NCI-H1105 (cell line): ENCODE measurements at places on chromosomes 16 and 17.

- no peak for DNase-seq
These were observed 7.1 kb upstream of the TMC5 start for GRCh38 chr16:19410435-19411171.

DNA sequence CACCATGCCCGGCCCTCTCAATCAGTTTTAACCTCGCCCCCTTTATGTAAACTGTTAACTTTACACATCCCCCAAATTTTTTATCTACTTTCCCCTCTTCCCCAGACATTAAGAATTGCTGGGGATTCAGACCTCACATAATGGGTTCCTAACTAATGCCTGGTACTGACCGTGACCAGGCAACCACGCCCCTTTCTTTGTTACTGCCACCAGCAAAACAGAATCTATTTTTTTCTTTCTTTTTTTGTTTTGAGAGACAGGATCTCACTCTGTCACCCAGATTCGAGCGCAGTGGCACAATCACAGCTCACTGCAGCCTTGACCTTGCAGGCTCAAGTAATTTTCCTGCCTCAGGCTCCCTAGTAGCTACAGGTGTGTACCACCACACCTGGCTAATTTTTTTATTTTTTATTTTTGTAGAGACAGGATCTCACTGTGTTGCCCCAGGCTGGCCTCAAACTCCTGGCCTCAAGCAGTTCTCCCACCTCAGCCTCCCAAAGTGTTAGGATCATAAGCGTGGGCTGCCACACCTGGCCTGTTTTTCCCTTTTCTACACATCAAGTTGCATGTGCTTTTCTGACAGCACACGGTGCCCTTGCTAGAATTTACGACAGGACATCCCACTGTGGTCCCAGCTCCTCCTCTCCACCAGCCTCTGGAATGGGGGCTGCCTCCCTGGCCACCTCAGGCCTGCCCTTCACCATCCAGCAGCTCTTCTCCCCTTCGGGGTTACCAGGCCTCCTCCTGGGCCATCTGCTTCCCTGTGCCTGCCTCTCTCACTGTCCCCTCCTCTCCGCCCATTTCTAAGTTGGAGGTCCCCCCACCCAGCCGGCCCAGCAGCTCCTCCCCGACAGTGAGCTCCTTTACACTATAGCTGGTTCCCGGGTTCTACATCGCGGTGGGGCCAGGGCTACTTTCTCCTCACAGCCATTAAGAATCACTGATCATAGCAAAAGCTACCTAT lies 10.8 kb downstream of the CPNE2 start:
- DNase-seq, result no peak

DNA sequence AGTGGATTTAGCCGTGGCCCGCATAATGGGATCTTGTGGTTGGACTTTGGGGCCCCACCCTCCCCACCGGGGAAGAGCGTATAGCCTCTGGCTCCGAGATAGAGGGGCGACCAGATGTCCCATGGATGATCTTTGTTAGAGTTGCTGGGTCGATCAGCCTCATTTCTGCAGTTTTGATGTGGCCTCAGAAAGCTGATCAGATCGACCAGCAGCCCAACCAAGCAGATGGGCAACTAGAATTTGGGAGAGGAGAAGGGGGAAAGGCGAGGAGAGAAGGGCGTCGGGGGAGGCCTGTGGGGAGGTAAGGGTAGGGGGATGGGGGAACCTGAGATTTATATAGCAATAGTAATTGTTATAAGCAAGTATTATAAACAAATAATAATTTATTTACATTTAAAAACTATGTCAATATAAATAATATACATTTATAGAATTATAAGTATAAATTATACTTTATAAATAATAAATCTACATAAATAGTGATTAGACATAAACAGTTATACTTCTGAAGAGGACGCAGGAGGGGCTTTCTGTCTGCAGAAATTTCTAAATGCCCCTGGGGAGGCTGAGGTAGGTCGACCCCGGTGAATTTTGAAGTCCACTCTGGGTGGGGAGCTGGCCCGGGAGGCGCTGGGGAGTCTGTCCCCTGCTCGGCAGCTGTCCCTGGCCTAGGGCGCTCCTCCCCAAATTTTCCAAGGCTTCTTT lies 136.3 kb downstream of the KCNJ12 start:
- no peak for DNase-seq

- no peak for DNase-seq
These were observed 16.1 kb downstream of the WIPI1 start for GRCh38 chr17:68441070-68441770.

DNA sequence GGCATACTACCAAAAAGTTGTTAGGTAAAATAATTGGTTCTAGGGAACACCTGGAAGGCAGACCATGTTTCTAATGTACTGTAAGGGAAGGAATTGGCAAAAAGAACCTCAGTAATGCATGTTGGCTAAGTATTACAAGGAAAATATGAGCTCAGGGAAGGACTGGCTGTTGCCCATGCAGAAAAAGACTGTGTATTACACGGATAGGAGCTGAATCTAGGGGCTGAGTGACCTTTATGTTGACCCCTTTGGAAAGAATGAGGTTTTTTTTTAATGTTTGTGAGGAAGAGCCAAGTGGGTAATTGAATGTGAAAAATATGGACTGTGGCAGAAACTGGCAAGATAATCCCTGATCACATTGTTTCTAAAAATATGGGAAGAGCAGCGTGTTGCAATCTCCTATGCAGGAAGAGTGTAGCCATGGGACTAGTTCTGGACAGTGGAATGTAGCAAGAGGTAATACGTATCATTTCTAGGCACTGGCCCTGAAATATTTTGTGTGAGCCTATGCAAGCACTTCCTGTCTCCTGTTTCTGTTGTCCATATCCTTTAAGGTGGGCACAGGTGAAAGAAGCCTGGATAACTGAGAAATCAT lies 95.1 kb upstream of the CNTNAP4 start:
- DNase-seq, result no peak

- no peak for DNase-seq
These were observed 45.7 kb downstream of the VAT1L start for GRCh38 chr16:77833921-77834634.

- no peak for DNase-seq
These were observed 94.4 kb downstream of the SPACA3 start for GRCh38 chr17:33086041-33086440.

DNA sequence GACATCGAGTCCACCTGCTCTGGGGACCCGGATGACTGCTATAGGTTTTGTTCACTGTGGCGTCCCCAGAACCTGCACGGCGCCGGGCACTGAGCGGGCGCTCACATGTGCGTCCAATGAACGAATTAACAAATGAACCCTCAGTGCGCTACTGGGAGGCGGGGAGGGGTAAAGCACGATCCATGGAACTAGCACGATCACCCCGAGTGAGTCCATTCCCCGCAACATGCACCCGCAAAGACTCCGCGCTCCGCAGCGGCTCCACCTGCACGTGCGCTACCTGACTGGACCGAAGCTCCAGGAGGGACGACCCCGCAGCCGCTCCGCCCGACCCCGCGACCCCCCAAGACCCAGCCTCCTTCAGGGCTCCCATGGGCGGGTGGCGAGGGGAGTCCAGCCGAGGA lies 491 bp downstream of the TRAP1 start:
- no peak for DNase-seq

DNA sequence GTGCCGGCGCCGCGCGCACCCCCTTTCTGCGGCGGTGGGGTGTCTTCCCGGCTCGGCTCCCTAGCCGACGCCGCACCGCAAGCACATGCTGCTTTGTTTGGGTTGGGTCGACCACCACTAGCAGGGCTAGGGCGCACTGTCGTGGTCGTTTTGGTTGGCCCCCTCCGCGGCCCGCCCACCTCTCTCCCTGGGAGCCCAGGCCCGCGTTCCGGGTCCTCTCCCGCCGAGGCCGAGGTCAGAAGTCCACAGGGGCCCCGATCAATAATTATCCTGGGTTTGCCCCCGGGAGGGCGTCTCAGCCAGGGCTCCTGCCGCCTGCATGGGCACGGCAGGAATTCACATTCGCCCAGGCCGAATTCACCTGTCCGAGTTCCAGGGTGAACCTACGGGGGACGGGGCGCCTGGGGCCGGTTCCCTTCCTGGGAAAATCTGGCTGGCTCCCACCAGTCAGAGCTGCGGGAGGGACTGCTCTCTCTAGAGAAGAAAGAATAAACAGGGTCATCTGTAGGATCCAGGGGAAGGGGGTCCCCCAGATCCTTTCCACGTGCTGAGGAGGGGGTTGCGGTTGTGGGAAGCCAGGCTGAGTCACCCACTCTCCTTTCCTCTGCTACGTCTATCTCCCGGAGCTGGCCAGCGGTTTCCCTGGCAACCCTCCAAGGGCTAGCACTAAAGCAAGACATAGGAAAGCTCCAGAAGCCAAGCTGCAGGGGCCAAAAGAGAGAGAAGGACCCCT lies 584 bp upstream of the STAT5B start:
- DNase-seq, result no peak

GRCh38 chr17:51159604-51160003 lies 6.2 kb downstream of the NME1 start:
- no peak for DNase-seq

DNA sequence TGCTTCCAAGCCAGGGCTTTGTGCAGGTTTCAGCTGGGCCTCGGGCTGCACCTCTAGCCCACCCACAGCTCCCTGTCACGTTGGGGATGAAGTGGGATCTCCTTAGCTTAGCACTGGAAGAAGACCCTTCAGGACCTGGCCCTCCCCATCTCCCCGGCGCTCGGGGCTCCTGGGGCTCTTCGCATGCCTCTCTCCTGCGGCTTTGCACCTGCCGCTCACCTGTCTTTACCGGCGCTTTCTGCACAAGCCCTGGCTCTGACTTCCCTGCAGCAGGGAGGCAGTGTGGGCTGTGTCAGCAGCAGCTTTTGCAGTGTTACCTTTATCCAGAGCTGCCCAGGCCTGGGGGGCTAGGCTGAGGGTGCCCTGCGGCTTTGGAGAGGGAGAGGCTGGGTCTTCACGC lies 52.3 kb downstream of the NT5M start:
- no peak for DNase-seq

GRCh38 chr16:78386557-78387324 lies 287.3 kb downstream of the WWOX start:
- DNase-seq, result no peak

- DNase-seq, result no peak
These were observed 56.6 kb downstream of the TEKT5 start for GRCh38 chr16:10638101-10638500.

DNA sequence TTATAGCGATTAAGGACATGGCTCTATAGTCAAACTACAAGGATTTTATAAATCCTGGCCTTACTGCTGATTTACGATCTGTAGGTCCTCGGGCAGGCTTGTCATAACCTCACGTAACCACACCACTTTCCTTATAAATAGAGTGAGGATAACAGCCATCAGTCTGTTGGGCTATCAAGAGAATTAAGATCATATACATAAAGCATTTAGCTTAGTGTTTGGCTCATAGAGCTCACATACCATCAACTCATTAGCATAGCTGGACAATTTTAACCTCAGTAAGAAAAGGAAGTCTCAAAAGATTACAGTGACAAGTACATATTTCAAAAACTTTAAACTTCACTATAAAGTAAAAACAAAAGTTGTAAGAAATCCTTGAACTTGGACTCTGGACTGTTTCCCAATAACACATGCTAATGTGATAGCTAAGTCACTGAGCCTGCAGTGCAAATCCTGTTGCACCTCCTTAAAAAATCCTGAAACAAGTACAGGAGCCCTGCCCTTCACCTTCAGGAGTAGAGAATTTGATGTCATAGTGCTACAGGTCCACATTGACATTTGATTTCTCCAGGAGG lies 20.8 kb upstream of the CLEC3A start:
- no peak for DNase-seq

GRCh38 chr17:32239456-32239855 lies 26.2 kb upstream of the RHBDL3 start:
- no peak for DNase-seq

GRCh38 chr16:85492295-85492864 lies 120.7 kb upstream of the GSE1 start:
- DNase-seq, result no peak

DNA sequence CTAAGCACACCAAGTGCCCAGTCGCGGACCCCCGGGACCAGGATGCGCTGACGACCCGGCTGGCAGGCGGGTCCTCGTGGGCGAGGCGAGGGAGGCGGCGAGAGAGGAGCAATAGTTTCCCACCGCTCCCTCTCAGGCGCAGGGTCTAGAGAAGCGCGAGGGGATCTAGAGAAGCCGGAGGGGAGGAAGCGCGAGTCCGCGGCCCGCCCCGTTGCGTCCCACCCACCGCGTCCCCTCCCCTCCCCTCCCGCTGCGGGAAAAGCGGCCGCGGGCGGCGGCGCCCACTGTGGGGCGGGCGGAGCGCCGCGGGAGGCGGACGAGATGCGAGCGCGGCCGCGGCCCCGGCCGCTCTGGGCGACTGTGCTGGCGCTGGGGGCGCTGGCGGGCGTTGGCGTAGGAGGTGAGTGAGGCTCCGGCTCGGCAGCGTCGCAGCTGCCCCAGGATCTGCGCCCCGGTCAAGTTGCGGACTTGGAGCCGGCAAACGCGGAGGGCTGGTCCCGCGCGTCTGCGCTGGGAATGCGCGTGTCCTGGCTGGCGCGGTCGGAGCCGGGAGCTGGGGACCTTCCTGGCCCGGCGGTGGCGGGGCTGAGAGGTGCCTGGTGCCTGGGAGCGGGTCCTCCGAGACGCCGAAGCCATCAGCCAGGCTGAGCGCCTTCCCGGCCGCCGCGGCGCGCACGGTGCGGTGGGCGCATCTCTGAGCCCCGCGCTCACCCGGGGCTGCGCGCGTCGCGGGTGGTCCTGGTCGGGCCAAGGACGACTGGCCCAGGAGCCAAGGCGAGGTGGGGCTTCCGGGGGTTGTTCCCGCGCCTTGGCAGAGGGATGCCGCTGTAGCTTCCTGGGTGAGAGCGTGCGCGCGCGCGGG lies at the start of gene ITGB3:
Gene ITGB3 (plus strand): TSS at position 287 of the 862 bp plus-strand sequence. CDS start 35 bp downstream, at position 322.
- peak; percentile 25 for DNase-seq

DNA sequence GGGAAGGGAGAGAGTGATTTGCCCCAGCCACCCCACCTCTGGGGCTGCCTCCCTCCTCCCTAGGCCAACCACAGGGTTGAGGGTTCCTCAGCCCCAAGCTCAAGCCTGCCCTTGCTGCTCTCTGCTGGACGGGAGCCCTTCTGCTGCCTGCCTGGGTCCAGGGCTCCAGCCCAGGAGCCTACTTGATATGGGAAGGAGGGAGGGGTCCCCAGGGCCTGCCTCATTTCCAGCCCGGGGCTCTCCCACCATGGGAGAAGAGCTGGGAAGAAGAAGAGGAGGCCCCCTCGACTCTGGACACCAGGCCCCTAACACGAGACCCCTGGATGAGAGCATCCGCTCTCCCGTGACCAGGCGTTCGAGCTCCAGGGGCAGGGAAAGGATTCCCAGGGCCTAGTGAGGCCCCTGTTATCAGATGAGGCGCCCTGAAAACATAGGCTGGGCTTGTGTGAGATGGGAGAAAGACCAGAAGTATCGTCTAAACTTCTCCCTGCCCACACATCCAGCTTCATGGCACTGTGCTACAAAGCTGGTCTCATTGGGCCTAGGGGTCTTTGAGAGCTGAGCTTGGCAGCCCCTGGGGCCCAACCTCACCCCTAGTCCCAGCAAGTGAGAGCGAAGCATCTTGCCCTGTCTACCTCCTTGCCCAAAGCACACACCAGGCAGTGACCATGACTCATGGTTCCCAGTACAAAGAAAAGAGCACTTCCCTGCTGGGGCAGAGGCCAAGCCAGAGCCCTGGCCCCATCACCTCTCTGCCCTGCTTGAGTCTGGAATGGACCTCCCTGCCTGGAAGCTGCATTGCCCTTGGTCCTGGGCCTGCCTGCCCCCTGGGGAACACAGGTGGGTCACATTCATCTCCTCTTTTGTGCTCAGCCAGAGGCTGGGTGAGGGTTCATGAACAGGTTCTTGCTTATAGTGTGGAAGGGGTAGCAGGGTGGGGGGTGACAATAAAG lies 987 bp downstream of the SLC16A5 start:
- no peak for DNase-seq
